Camera-type eye (tissue), 1 donor: ENCODE measurements at places on chromosomes 1 and 21. TPM values are rescaled to one million over a fixed set of nuclear protein-coding genes. Genes with fewer than 3 reads are reported as not detected.

Gene JAM2
- total RNA-seq, result 55.3 TPM

Gene GOLT1A
- not detected for total RNA-seq

Gene GUCA2B
- not detected for total RNA-seq

Gene CNST
- total RNA-seq, result 40.8 TPM

Gene SERINC2
- 5.7 TPM for total RNA-seq

Gene THEM4
- 23.2 TPM for total RNA-seq

Gene FMO5
- total RNA-seq, result 2.2 TPM

Gene LENEP
- total RNA-seq, result 6.0 TPM

Gene TSSK3
- total RNA-seq, result 0.55 TPM
